ENCODE measurements at places on chromosomes 6 and 20.

GRCh38 chr6:137492289-137493217 lies 1.6 kb downstream of the OLIG3 start:
- no peak for DNase-seq

DNA sequence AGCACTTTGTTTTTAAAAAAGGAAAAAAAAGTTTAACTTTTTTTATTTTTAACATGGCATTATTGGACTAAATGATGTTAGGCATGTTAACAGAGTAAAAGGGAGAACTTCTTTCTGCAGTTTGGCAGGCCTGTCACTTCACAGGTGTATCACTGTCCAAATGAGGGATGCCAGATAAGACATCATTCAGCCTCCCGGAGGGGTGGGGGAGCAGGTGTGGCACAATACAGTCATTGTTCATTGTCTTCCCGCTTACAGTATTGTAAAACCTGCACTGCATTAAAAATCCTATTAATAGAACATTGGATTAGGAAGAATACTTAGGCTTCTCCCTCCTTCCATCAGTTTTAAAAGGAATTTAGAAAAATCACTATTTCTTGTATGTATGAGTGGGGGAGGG lies 80.7 kb downstream of the CARMIL1 start:
- no peak for DNase-seq

GRCh38 chr6:12545619-12546409 lies 170.8 kb upstream of the PHACTR1 start:
- DNase-seq, result no peak

- DNase-seq, result no peak
These were observed 256.8 kb downstream of the PHACTR1 start for GRCh38 chr6:12973386-12973785.

- DNase-seq, result no peak
These were observed 110.2 kb downstream of the RCAN2 start for GRCh38 chr6:46381057-46381456.

DNA sequence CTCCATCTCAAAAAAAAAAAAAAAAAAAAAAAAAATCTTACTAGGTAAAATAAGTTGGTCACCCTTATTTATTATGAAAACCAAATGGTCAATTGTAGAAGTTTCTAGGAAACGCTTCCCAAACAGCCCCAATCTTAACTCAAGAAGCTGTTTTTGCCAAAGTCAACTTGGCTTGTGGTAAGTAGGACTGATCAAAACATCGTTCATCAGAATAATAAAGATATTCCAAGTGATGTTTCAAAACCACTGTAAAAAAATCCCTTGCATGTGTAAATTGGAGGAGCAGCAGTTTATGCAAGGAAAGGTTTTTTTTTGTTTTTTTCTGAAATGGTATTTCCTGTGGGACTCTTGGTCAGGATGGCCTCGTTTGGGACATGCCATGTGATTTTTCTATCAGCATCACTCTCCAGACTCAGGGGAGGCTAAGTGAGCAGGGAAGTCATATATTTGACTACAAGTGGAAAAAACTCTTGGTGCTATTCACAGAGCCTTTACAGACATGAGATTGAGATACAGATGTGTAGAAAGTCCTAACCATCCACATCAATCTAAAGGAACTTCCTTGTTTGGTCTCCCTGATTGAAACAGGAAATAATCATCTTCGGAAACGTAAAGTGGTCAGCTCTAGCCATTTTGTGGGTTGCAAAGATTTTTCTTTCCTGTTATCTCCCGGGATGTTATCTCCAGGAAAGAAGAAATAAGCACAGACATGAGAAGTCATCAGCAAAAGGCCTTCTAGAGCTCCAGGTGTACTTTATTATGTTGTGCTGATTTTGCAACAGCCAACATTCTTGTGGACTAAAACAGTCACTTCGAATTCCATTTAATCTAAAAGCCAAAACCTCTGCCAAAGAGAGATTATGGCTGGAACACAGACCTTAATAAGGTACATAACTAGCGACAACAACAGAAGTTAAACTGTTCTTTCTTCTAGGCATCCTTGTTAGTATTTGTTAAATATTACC lies 177.8 kb downstream of the EDN1 start:
- DNase-seq, result no peak

GRCh38 chr6:108114841-108115597 lies 40.5 kb upstream of the OSTM1 start:
- no peak for DNase-seq

GRCh38 chr6:134105940-134106339 lies 53.5 kb upstream of the SLC2A12 start:
- no peak for DNase-seq

DNA sequence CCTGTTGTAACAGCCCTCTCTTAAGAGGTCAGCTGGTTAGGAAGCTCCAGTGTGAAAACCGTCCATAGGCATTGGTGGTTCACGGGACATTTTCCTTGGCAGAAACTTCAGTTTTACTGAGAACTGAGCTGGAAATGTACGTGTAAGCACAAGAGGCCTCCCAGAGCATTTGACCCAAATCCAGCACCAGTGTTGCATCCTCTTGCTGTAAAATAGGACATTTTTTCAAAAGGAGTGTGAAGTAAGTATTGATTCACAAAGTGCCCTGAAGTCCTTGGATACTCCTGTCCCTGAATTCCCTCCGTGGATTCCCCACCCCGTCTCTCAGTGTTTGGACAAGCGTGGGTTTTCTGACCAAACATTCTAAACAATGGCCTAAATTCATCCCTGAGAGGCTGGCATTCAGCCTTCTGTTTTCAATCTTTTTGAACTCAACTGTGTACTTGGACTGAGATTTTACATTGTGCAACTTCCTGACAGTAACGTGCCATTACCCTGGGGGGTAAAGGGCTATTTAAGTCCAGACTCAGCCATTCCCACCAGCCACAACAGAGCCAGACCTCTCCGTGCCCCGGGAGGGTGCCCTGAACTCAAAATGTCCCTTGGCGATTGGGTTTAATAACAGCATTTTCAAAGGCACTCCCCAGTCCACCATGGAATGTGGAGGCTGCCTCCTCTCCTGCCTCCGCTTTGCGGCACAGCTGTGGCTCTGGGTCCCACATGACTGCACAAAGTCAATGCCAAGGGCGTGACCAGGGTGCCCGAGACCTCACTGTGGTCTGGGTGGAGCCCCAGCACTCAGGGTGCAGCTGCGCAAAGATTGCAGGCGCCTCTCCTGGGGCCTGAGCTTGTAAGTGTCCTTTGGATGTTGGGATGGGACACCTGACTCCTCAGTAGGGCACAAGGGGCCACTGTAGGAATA lies 92.7 kb upstream of the AFDN start:
- peak; percentile 32 for DNase-seq

DNA sequence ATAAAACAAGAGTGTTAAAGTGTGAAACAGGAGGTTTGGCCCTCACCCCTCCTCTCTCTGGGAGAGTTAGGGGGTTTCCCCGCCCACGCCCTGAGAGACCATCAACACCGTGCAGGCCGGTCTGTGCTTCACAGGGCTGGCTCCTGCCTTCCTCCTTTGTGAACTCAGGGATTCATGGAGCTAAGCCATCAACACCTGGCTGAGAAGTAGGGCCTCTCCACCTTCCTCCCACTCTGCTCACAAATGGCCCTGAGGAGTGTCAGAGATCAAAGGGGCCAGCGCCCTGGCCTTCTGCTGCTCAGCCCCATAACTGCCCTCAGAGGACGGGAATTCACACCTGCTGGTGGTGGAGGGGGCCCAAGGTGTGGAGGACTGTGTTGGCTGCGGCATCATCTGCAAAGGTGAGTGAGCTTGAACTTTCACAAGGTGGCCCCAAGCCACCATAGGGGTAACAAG lies 88.6 kb downstream of the PSMB1 start:
- no peak for DNase-seq

DNA sequence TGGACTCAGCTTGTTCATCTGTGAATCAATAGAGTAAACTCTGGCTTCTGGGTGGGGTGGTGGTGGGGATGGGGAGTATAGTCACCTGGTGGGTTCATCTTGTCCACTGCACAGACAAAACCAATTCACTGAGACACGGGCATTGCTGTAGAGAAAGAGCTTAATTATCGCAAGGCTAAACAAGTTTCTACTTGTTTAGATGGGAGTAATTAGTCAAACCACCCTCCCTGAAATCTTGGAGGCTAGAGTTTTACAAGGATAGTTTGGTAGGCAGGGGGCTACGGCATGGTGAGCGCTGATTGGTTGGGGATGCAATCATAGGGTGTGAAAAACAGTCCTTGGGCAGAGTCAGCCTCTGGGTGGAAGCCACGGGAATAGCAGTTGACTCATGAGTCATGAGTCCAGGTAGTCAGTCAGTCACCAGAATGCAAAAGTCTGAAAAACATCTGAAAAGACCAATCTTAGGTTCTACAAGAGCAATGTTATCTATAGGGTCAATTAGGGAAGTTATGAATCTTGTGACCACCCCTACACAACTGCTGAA lies 77.8 kb downstream of the STMND1 start:
- DNase-seq, result no peak

GRCh38 chr6:125498606-125499005 lies 196.8 kb upstream of the HDDC2 start:
- no peak for DNase-seq

- DNase-seq, result no peak
These were observed 15.1 kb downstream of the SRSF6 start for GRCh38 chr20:43472671-43473380.

- DNase-seq, result no peak
These were observed 7.9 kb upstream of the ABHD12 start for GRCh38 chr20:25398376-25399036.

- no peak for DNase-seq
These were observed 163.7 kb downstream of the DTNBP1 start for GRCh38 chr6:15499125-15499524.

- no peak for DNase-seq
These were observed 4.8 kb downstream of the HELZ2 start for GRCh38 chr20:63568986-63569949.

GRCh38 chr6:37083243-37084138 lies 78.0 kb downstream of the FGD2 start:
- no peak for DNase-seq

DNA sequence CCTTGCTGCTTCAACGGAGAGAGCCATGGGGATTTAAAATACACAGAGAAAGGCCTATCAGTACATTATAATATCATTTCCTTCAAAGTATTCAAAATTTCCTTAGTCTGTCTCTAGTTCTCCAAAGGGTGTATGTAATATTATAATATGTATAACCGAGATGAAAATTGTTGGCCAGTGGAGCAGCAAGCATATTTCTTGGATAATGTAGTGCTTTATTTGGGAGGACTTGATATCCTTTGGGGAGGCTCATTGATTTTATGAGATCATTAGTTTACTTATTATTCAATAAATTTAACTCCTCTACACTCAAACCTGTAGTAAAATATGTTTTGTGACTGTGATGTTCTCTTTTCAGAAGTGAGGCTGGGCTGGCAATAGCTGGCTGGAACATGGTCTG lies 802.9 kb upstream of the FLRT3 start:
- DNase-seq, result no peak

- DNase-seq, result no peak
These were observed 87.1 kb upstream of the PLN start for GRCh38 chr6:118460958-118461470.

GRCh38 chr20:19903168-19903811 lies 113.9 kb upstream of the NAA20 start:
- peak; percentile 41 for DNase-seq

DNA sequence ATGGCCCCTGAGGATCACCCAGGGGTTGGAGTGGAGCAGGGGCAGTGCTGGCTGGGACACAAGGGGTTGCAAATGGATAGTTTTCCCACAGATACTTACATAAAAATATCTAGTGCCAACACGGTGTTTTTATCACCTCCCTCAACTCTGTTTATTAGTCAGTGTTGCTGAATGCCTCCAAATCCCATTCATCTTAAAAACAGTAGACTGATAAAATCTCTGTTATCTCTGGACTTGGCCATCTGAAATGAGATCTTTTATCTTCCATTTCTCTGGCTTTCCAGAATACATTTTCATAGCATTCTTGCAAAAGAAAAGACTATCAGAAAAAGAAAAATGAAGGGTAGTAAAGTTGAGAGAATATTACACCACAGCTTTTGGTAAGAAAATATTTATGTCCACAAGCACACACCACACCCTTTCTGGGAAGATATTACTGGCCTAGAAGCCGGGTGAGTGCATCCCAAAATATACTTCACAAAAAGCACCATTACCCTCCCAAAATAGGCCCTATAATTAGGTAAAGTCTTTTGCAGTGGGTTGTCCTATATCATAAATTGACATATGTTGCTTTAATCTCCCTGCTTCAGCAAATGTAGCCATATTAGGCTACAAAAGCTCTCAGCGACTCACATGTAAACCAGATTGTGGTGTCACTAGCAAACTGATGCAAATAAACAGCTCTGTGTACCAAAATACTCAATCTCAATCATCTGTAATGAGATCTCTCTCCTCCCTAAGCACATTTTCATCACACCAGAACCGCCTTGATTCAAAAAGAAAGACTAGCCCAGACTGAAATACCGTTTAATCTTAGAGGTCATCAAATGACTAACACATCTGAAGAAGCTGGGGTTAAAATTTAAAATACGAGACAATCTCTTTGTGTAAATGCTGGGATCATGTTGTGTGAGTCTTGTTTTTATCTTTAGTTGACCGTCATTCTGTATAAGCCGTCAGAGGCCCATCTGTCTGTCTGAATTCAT lies 96.7 kb downstream of the FYN start:
- no peak for DNase-seq

GRCh38 chr6:118551063-118552053 lies 3.3 kb downstream of the PLN start:
- peak; percentile 69 for DNase-seq

DNA sequence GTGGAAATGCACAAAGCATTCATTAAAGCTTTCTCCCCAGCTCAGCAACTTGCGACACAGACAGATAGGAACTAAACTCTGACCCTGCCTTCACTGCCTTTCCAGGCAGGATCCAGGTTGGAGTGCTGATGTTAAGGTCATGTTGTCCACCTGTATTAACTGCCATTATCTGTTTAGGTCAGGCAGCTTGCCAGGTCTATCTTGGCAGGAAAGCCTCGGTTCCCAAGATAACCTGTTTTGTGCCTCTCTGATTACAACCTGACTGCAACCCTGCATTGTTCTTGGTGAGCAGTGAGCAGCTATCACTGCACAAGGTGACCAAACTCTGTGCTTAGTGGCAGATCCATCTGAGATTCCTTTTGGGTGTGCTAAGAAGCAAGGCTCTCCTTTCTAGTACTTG lies 23.2 kb upstream of the ELOVL2 start:
- DNase-seq, result no peak

GRCh38 chr6:91482498-91482897 lies 895.6 kb upstream of the MAP3K7 start:
- peak; percentile 3 for DNase-seq

DNA sequence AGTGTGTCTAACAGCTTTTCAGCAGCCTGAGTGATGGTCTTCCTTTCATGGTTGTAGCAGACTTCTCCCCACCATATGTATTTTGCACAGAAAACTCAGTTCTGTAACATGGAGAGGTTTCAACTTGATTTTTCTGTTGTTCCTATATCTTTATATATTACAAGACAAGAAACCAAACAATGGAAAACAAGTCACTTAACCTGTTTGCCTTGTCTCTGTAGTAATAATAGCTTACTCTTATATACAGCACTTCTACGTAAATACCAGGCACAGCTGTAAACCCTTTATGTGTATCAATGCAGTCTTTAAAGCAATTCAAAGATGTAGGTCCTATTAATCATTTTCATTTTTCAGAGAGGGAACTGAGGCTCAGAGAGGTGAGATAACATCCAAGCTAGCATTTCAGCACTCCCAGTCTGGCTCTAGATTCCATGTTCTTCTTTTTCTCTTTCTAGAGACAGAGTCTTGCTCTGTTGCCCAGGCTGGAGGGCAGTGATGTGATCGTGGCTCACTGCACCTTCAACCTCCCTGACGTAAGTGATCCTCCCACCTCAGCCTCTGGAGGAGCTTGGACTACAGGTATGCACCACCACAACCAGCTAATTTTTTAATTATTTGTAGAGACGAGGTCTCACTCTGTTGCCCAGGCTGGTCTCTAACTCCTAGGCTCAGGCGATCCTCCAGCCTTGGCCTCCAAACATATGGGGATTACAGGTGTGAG lies 90.4 kb downstream of the DTNBP1 start:
- no peak for DNase-seq

Data from NAMALWA (cell line).